ENCODE measurements at places on chromosomes 6 and 20.

DNA sequence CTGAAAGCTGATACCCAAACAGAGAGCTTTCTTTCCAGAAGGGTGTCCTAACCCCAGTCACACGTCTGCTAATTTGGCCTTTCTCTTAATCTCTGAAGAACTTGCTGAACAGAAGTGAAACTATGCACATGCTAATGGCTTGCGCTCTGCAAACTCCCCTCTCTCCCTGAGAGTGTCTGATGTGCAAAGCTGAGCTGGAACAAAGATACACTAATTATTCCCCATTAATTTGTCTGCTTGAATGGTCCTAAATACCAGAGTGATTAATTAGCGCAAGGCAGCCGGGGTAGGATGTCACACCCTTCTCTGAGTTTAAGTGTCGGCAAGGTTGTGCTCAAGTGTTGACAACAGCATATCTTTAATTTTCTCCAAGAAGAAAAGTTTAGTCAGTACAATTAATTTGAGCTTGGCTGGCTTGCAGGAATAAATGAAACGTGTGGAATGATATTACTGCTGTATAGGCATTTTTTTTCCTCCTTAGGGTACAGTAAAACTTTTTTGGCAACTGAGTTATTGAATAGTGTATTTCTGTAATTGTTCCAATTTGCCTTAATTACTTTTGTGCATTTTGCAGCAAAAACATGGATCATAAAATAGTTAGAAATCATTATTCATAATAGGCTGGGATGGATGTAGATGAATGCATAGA lies 715.9 kb upstream of the POU3F2 start:
- no peak for DNase-seq

DNA sequence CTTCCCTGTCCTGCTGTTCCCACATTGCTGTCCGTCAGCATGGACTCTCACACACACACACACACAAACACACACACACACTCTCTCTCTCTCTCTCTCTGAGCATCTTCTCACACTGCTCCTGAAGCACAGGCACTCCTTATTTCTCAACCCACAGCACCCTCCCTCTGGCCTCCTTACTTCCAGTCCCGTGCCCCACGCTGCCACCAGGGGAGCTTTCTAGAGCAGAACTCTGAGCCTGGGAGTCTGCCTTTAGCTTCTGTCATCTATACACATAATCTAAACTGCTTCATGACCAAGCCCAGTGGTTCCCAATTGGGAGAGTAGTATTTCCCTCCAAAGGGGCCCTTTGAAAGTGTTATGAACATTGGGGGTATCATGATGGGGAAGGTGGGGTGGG lies 29.1 kb downstream of the HECA start:
- DNase-seq: no peak

GRCh38 chr20:58219342-58219700 lies 9.1 kb downstream of the ANKRD60 start:
- no peak for DNase-seq

GRCh38 chr6:125393449-125393858 lies 91.7 kb upstream of the HDDC2 start:
- no peak for DNase-seq

DNA sequence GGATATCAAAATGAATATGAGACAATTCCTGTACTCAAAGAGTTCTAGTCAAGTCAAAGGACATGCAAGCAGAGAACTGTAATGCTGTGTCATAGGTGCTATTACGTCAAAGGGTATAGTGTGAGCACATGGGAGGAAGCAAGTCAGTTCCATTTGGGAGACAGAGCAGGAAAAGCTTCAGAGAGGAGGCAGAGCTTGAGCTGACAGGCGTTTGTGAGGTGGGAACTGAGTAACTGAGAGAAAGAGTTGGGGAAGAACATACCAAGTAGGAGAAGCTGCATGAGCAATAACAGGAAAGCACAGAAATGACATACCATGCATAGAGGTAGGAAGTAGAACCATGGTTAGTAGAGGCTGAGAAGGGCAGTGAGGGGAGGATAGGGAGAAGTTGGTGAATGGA lies 15.2 kb upstream of the SSR1 start:
- DNase-seq: no peak

DNA sequence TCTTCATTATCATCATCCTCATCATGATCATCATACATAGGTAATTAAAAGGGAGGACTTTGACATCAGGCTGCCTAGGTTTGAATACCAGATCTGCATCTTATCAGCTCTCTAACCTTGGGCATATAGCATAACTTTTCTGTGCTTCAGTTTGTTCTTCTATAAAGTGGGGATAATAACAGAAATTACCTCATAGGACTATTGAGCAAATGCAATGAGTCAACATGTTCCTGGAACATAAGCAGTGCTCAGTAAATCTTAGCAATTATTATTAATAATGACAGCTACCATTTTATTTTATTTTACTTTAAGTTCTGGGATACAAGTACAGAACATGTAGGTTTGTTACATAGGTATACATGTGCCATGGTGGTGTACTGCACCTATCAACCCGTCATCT lies 7.2 kb downstream of the C20orf202 start:
- no peak for DNase-seq

DNA sequence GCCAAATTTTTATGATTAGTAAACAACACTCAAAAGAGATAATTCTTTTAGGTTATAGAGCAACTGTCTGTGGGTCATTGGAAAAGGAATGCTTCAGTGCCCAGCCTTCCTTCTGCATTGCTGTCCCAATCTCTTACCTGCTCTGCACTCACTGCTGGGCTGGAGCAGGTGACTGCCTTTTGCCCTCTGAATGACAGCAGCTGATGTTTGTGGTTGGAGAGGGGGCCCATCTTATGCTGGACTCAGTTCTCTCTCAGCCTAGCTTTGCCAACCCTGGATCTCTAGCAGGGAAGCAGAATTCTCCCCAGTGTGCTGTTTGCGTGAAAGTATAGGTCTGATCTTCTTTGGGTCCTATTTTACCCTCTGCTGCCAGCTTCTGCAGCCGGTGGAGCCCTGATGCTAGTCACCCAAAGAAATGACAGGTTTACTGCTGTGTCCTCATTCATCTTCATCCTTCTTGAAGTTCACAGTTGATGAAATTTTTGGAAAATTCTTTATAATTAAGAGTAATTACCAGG lies 193.5 kb downstream of the ARID1B start:
- no peak for DNase-seq

DNA sequence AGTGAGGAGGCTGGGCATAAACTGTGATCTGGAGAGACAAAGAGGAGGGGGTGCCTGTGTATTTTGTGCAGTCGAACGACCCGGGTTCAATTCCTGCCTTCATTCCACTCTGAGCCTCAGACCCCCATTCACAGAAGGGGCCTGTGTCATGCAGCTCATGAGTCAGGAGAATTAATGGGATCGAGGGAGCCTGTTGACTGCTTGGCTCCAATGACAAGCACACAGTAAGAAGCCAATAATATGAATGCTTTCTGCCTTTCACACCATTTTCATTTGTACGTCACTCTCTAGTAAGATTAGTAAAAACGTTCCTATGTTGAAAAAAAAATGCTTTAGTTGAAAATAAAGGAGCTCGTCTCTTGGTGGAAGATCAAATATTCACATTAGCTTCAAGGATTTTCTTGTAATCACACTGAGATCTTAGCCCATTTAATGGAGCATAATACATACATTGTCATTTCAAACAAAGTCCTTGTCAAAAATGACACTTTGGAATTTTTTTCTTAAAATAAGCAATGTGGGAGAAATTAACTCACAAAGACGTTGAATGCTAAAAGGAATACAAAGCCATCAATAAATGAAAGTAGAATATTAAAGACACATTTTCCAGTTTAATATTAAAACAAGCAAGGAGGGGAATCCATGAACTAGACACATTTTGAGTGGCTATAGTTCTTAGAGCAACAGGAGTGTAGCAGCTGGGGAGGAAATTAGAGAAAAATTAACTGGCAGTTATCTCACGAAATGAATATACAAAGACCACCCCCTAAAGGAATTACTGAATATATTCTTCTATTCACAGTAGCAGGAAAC lies 246.7 kb upstream of the AFDN start:
- DNase-seq: no peak

- no peak for DNase-seq
These were observed 12.1 kb upstream of the ATXN1 start for GRCh38 chr6:16773362-16773761.

DNA sequence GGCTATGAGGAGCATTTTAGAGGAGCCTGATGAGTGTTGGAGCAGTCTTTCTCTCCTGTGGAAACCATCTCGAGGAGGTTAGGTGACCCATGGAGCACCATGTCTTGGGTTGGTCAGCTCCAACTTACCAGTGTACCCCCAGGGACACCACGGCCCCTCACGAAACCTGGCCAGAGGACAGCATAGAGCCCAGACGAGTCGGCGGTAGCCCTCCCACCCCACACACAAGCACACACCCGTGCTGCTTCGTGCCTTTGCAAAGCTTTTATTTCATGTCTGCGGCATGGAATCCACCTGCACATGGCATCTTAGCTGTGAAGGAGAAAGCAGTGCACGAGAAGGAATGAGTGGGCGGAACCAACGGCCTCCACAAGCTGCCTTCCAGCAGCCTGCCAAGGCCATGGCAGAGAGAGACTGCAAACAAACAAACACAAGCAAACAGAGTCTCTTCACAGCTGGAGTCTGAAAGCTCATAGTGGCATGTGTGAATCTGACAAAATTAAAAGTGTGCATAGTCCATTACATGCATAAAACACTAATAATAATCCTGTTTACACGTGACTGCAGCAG lies 53.6 kb downstream of the EZR start:
- no peak for DNase-seq

- DNase-seq: no peak
These were observed 43.3 kb downstream of the NUDT3 start for GRCh38 chr6:34349211-34349610.

DNA sequence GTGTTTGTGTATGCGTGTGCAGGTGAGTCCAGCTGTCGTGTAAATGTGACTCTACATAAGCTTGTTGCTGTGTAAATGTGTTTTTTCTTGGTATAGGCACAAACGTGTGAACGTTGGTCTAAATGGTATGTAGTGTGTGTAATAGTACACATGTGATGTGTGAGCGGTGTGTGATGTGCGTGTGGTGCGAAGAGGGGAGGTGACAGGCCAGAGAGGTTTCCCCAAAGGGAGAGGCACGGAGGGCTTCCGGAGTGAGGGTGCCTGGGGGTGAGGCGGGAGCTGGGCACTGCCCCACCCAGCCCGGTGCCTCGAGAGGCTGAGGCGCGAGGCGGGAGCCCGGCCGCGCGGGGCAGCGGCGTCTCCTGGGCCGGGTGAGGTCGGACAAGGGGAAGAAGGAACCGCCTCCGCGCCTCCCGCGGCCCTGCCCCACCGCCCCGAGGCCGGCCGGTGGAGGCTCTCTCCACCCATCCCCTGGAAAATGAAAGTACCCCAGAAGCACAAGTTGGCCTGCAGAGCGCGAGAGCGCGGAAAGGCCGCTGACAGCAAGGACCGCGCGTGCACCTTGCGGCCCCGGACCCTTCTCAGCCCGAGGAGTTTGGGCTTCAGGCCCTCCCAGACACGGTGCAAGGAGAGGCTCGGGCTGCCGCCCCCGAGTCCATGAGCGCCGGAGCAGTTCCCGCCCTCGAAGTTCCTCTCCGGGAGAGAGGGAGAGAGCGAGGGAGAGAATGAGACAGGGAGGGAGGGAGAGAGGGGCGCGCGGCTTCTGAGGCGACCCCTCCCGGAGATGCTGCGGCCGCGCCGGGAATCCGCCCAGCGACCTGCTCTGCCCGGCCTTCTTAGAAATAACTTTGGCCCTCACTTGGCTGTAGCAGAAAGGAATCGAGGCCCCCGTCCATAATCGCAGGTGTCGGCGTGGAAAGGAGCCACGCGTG lies 43.2 kb upstream of the OSTM1 start:
- DNase-seq: no peak

GRCh38 chr6:6931071-6932025 lies 176.4 kb upstream of the RREB1 start:
- DNase-seq: no peak

GRCh38 chr6:98845211-98846020 lies 11.0 kb downstream of the POU3F2 start:
- no peak for DNase-seq

DNA sequence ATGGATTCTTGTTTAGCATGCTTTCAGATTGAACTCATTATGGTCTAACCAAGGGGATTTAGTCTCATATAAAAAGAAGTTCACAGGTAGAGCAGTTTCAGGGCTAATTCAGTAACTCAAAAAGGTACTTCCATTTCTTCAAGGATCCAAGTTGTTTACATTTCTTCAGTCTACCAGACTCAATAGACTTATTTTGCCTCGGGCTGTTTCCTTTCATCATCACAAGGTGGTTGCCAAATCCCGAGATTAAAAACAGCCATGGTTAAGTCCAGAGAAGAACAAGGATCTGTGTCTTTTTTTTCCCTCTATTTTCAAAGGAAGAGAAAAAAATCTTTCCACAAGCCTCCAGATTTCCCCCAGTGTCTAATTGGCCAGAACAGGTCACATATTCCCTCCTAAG lies 69.8 kb upstream of the SNX9 start:
- DNase-seq: no peak

DNA sequence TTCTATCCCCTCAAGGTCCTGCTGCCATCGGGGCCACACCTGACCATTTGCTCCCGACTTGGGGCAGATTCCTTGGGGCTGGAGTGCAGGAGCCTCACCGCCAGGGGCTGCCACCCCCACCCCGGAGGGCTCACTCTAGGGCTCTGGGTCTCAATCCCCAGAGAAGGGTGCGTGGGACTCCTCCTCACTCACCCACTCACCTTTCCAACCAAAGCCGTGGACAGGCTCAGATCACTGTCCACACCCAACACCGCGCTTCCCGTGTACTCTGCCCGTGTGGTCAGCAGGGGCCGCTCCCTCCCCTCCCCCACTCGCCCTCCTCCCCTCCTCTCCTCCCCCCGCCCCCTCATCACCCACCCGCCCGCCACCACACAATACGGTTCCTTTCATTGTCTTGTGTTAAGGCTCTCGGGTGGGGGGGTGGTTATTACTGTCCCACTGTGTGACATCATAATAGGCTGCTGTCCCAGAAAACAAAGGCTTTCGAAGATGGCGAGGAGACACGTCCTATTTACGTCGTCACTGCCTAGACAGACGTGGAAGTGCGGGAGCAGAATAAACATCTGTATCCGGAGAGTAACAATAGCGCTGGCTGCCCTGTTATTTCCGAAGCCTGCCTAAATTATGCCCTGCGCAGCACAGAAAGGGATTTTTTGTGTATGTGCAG lies 85.8 kb downstream of the YTHDF1 start:
- no peak for DNase-seq

DNA sequence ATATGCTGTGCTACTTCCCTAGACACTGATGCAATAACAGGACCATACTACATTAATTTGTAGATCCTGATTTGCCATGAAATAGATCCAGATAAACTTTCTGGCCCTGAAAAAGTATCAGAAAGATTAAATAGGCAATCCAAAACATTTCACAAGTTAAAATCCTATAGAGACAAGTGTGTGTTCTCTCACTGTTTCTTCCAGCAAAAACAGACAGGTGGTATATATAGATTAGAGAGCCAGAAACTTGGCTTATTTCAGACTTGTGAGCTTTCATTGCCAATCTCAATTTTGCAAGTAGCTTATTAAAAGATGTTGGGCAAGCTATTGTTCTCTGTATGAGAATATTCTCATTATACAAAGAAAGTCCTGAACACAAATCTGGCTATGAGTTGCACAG lies 289.1 kb upstream of the MANEA start:
- no peak for DNase-seq

- no peak for DNase-seq
These were observed 127.9 kb upstream of the EDN1 start for GRCh38 chr6:12162213-12162612.

- no peak for DNase-seq
These were observed 69.1 kb downstream of the SLC35F1 start for GRCh38 chr6:117976030-117976651.
